ENCODE measurements at places on chromosomes 3 and 15.

DNA sequence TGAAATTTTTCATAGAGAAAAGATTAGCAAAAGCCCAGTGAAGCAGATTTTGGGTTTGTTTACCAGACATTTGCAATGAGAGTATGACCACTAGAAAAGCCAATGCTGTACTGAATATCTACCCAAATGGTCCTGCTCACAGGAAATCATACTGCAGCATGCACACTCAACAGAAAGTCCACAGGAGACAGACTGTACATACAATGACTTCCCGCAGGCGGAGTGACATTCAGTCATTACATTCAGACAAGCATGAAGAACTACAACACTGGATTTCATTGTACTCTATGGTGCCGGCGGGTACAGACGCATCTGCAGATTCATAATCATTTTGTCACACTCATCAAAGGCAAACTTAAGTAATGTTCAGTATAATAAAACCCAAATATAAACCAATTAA is 11.8 kb downstream of the LZTFL1 start:
- ATAC-seq = no peak

- ATAC-seq = no peak
These were observed 487.8 kb downstream of the FOXP1 start for GRCh38 chr3:71095511-71096291.

DNA sequence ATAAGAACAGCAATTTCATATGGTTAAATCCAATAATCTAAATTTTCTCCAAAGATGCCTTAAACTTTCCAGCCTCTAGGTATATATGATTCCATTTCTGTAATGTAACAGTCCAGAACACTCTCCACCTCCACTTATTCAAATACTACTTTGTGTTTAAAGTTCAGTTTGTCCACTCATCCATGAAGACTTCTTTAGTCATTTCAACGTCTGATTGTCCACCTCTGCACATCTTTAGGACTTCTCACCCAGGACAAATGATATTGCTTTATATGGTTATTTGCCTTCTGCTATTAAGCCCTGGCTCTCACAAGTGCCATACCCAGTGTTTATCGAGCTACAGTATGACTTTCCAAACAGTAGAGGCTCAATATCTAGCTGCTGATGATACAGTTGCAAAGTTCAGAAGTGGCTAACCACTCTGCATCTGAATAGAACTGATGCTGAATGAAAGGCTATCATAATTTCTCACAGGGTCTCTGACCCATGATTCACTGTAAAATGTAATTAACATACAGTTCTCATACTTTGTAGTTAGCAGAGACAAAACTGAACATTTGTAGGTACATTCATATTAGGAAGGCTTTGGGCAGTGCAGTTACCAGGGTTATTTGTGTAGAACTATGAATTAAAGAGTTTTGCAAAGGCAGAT is 93.7 kb upstream of the MBNL1 start:
- ATAC-seq = no peak

GRCh38 chr3:38038447-38038911 is 529 bp upstream of the DLEC1 start:
- ATAC-seq = peak; percentile 84

DNA sequence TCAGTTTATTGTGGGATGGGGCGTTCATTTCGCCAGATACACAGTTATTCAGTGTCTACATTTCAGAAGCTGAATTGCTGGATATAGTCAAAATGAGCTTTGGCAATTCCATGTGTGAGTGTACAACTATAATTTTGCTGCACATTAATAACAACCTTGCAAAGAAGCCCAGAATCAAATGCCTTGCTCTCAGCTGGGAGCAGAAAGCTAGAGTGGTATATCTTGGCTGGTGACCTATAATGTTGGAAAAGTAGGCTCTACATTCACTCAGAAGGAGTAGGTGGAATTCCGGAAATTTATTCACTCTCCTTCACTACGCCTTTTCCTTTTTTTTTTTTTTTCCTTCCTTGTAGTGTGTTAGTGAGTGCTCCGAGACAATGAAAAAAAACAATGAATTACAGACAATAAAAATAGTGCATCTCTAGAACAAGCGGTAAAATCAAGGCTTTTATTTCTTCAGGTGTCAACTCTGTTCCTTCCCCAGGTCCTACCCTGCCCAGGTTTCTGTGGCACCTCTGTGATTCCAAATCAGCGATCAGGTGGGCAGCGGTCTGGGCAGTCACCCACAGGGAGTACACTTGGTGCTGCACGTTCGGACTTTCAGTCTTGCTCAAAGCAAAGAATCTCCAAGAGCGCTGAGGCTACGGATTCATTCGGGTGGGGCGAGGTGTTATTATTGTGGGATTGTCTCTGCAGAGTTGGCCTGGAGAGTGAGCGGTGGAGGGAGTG is 910 bp upstream of the ARPP21 start:
- no peak for ATAC-seq

DNA sequence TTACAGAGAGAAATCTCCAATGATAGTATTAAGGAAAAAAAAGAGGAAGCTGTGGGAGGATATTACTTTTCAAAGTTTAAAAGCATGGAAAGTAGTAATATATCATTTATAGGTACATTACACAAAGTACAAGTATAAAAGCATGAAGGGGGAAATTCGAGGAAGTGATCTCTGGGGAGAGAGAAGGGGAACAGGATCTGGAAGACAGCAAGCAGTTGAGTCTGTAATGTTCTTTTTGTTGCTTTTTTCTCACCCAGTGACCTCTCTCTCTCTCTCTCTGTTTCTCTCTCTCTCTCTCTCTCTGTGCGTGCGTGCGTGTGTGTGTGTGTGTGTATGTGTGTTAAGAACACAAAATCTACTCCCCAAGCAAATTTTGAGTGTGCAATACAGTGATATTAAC is 10.2 kb downstream of the C3orf20 start:
- ATAC-seq = no peak

DNA sequence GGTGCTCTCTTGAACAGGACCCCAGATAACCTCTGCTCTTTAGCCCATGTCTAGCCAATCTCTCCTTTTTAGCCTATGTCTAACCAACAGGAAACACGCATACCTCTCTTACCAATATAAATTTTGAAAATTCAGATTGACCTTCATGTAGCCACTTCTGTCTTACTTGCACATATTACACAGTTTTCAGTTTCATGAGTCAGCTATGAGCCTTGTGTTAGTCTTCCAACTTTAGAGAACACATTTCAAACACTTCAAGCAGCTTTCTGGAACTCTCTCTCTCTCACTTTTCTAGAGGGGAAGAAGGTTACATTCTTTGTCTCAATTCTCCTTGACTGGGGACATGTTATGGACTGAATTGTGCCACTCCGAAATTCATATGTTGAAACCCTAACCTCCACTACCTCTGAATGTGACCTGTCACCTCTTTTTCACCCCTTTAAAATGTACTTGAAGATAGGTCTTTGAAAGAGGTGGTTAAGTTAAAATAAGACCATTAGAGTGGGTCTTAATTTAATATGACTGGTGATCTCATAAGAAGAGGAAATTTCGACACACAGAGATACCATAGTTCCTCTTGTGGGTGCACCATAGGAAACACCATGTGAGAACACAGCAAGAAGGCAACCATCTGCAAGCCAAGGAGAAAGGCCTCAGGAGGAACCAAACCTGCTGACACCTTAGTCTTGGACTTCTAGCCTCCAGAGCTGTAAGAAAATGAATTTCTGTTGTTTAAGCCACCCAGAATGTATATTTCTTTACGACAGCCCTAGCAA is 480.3 kb upstream of the ALCAM start:
- ATAC-seq = no peak

DNA sequence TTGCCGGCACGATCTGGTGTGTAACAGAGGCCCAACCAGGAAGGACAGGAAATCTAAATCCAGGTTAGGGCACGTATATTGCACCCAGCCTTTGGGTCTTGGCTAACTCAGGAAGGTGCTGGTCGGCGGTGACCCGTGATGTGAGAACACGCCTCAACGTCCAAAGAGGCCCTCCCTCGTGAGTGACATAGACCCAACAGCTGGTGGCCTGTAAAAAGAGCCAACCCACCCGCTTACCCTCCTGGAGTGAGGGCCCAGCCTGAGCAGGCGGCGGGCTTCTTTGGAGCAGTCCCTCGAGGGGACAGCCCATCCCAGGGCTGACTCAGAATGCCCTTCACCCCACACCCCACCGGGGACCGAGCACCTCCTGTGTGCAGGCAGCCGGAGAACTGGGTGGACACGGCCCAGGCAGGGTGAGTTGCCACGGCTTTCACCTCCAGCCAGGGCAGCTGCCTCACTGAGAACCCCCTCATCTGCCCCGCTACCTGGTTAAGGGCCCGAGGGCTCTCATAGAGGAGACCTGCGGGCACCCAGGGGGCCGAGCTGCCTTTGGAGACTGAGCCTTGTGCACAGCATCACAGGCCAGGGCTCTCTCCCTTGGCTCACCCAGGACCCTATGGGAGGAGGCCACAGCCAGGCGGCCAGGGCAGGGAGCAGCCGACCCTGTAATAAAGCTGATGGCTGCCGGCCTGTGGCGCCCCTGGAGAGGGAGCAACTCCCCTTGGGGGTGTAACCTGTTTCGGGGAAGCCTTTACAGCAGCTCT is 41.8 kb downstream of the ZNF710 start:
- ATAC-seq = no peak

- no peak for ATAC-seq
These were observed 668 bp downstream of the THRB start for GRCh38 chr3:24493746-24494617.

DNA sequence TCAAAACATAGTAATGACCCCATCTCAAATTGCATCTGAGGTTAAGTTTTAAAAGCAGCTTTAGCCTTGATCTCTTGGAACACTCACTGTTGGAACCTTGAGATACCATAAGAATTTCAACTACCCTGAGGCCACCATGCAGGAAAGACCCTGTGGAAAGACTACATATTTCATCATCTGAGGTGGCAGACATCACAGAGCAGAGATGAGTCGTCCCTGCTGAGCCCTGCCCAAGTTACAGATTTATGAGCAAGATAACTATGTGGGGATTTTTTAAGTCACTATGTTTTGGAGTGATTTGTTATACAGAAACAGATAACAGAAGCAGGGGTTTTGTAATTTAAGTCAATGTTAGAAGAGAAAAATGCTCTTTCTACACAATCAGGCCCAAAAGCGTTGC is 168.4 kb downstream of the STAC start:
- ATAC-seq = no peak

GRCh38 chr3:104279617-104280016 is 1087.1 kb upstream of the ALCAM start:
- peak; percentile 32 for ATAC-seq

- ATAC-seq = no peak
These were observed 123.4 kb upstream of the MEF2A start for GRCh38 chr15:99442252-99442897.

GRCh38 chr15:39084674-39085530 is 496.0 kb upstream of the THBS1 start:
- ATAC-seq = no peak

DNA sequence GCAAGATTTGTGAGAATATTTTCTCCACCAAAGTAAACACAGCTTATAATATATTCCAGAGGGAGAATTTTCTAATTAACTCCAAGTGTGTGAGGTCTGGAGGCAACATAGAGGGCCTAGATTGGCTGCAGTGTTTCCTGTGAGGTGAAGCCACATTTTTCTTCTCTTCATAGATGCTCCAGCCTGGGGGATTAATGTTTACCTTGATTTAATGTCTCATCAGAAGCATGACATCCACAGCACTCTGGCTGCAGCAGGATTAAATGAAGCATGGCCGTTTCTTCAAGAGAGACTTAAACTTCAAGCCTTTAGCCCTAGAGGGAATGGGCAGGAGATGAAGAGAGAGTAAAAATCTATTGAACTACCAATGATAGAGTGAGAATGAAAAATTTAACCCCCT is 137.9 kb upstream of the ZBTB20 start:
- no peak for ATAC-seq

DNA sequence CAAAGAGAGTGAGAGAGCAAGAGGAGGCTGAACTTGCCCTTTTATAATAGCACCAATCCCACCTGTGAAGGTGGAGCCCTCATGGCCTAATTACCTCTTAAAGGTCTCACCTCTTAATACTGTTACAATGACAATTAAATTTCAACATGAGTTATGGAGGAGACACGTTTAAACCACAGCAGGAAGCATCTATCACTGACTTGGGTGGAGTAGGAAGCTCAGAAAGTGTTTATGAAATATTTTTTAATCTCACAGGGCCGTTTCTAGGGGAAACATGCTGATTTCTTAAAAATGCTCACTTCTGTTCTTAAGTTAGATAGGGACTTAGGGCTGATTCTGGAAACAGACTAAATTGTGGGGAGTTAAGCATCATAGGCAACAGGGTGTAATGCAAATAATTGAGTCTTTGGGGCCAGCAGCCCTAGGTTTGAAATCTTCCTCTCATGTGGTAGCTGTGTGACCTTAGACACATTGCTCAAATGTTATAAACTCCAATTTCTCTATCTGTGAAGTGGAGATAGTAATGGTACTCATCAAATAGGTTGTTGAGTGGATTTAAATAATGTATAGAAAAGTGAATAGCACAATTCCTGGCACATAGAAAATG is 133.3 kb upstream of the KLHL25 start:
- ATAC-seq = no peak

DNA sequence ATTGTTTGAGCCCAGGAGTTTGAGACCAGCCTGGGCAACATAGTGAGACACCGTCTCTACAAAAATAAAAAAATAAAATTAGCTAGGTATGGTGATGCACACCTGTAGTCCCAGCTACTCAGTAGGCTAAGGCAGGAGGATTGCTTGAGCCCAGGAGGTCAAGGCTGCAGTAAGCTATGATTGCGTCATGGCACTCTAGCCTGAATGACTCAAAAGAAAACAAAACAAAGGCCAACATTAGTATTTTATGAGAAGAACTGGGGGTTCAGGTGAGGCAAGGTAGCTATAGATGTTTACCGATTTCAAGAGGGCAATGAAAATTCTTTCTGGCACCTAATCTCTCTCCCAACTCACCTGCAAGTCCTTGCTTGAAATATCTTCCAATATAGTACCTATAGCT is 77.2 kb downstream of the GREM1 start:
- ATAC-seq = no peak

GRCh38 chr3:40582401-40583027 is 57.8 kb downstream of the ZNF621 start:
- ATAC-seq = no peak

GRCh38 chr15:76138436-76138835 is 78.7 kb downstream of the TMEM266 start:
- ATAC-seq = no peak

- no peak for ATAC-seq
These were observed 31.2 kb upstream of the RIOX2 start for GRCh38 chr3:98003306-98003969.

- no peak for ATAC-seq
These were observed 49.0 kb downstream of the SPSB4 start for GRCh38 chr3:141100112-141100511.

- no peak for ATAC-seq
These were observed 23.9 kb downstream of the ALDH1L1 start for GRCh38 chr3:126156468-126156867.

GRCh38 chr3:109070211-109070610 is 47.7 kb downstream of the MORC1 start:
- ATAC-seq = no peak

- ATAC-seq = no peak
These were observed 27.1 kb downstream of the MBNL1 start for GRCh38 chr3:152295806-152296205.

DNA sequence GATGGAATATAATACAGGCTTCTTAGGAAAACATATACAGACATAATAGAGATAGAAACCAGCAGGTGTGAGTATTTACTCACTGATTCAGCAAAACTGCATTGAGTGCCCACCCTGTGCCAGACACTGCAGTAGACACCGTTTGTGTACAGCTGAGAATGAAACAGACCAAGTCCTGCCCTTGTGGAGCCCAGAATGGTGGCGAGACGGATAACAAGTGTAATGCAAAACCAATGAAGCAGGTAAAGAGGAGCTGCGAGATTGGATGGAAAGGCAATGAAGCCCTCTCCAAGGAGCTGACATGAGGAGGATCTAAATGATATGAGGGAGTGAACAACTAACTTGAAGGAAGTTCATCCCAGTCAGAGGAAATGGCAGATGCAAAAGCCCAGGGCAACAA is 256.4 kb downstream of the MEX3B start:
- no peak for ATAC-seq
